ENCODE measurements at places on chromosomes 7 and 10. TPM values are rescaled to one million over a fixed set of nuclear protein-coding genes. Genes with fewer than 3 reads are reported as not detected.

Gene KCND2
- total RNA-seq: 11.3 TPM

DNA sequence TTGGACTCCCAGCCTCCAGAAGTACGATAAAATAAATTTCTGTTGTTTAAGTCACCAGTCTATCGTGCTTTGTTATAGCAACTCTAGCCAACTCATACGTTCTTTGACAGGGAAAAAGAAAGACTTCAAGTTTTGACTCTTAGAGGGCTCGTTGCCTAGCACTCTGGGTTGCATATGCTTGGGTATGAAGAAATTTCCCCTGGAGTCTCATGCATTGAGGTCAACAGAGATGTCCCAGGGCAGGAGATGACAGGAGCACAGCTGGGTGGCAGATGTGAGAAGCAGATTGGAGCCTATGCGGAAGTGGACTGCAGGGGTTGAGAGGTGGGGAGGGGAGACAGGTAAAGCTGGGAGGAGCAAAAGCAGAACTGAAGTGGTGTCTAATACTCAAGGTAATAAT lies 63.3 kb upstream of the JAZF1 start:
- no peak for DNase-seq

GRCh38 chr10:23695825-23696420 lies 257.0 kb downstream of the OTUD1 start:
- DNase-seq: no peak

DNA sequence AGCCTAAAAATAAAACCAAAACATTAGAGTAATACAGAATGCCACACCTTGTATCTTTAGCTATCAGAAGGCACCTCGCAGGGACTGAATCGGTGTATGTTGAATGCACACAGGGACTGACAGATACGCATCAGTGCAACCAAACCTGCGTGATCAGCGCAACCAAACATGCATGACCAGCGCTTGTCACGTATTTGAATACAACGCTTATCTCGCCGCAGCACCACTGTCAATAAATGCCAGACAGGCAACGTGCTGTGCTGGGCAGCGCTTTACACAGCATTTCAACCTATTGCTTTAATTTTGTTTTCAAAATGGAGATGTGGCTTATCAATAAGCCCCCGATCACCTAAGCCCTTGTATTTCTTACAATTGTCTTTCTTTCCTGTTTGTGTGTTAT lies 242.4 kb downstream of the SFMBT2 start:
- DNase-seq: no peak

- no peak for DNase-seq
Measured at GRCh38 chr7:128936798-128937197, 929 bp upstream of the IRF5 start.
